ENCODE measurements at places on chromosomes 1 and 21. TPM values are rescaled to one million over a fixed set of nuclear protein-coding genes. Genes with fewer than 3 reads are reported as not detected.
A peak's percentile ranks its signal among the peaks of the same experiment; 100 is the strongest.

The CRP gene
- total RNA-seq, result not detected

The SNX7 gene
- 39.7 TPM for total RNA-seq

The ESRRG gene
- total RNA-seq, result not detected

The LORICRIN gene
- not detected for total RNA-seq

The IGSF21 gene
- not detected for total RNA-seq

The BTBD19 gene
- 1.3 TPM for total RNA-seq

The NBPF6 gene
- total RNA-seq, result not detected

The CD84 gene
- total RNA-seq, result not detected

The CRYAA gene
- total RNA-seq, result not detected

The AVPR1B gene
- not detected for total RNA-seq

The HTR1D gene
- total RNA-seq, result 0.07 TPM

The AMY1A gene
- total RNA-seq, result not detected

DNA sequence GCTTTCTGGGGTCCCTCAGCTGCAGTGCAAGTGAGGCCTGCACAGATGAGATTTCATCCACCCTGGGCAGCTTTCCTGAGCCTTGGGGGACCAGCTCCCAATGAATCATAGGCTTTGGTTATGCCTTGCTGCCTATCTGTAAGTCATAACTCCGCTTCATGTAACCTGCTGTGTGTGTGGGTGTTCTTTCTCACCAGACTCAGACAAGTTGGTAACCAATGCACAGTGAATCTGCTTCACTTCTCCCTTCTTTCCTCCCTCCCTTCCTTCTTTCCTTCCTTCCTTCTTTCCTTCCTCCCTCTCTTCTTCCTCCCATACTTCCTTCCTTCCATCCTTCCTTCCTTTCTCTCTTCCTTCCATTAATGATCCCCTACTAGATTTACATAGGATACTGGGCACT is 34.4 kb upstream of the PSMB2 start:
- no peak for DNase-seq

DNA sequence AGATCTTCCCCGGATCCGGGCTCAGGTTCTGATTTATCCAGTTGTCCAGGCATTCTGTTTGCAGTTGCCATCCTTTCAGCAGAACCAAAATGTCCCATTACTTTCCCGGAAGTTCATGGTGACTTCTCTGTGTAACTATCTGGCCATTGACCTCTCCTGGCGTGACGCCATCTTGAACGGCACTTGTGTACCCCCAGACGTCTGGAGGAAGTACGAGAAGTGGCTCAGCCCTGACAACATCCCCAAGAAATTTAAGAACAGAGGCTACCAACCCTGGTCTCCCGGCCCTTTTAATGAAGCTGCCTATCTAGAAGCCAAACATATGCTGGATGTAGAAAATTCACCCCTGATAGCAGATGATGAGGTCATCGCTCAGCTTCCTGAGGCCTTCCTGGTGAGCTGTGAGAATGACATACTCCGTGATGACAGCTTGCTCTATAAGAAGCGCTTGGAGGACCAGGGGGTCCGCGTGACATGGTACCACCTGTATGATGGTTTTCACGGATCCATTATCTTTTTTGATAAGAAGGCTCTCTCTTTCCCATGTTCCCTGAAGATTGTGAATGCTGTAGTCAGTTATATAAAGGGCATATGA is 22.4 kb downstream of the AADACL4 start:
- no peak for DNase-seq

DNA sequence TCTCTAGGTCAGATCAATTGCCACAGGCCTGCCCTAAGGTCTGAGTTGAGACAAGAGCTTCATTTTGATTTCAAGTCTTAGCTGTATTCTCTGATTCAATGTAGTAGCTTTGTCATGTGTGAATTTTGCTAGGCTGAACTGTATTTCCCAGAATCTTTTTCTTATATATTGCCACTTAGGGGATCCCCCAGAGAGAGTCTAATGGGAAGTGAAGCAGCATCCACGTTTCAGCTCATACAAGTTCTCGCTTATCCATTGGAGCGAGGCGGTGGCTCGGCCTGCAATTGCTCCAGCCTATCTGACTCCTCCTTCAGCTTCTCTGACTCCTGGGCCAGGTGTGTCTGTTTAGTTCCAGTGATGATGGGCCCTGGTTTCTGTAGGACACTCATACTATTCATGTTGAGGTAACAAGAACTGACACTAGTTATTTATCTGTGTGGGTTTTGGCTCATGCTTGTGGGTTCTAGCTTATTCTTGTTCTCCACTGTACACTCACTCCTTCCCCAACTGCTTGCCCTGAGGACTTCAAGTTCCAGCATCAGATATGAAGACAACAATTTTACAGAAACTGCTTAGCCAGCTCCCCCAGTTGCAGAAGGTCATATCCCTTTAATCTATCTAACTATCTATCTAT is 48.2 kb downstream of the TBX19 start:
- no peak for DNase-seq

GRCh38 chr1:233597489-233597901 is 16.4 kb upstream of the KCNK1 start:
- no peak for DNase-seq

GRCh38 chr1:6623269-6623965 is 1.3 kb upstream of the THAP3 start:
- no peak for DNase-seq

- no peak for DNase-seq
These were observed 3.5 kb downstream of the PLPP3 start for GRCh38 chr1:56575865-56576264.

DNA sequence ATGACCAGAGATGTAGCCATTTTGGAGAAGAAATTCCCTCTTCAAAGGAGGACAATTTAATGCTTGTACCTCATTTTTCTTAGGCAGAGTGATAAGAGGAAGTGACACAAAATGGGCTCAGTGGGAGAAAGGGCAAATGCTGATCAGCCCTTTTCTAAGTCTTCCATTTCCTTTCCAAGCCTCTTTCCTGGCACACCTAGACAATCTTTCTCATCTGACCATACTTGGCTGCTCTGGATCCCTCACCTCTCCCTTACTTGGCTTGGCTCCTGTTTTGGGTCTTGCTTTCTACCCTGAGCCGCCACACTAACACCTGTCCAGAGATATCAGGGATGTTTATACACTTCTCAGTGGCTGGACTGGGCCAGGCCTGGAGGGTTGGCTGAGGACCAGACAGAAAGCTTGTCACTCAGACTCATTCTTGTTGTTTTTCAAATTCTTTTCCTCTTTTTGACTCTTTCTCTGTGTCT is 13.1 kb downstream of the TXNIP start:
- no peak for DNase-seq

GRCh38 chr1:213067352-213067751 is 16.3 kb downstream of the RPS6KC1 start:
- DNase-seq, result no peak

GRCh38 chr1:21775985-21776562 is 6.9 kb downstream of the USP48 start:
- DNase-seq, result no peak

DNA sequence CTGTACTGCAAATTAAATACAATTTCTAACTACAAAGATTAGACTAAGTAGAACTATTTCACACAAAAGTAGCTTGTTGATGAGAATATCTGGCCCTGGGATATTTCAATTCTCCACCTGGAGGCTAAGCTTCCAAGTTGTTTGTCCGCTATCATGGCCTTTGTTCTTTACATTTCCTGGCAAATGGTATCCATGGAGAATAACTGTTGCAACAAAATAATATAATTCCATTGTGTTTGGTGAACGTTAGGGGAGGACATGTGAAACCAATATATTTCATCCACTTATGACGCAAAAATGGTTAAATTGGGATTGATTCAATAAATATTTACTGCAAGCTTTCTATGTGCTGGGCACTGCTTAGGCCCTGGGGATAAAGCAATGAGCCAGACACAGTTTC is 565.4 kb downstream of the PTPRC start:
- DNase-seq, result no peak

DNA sequence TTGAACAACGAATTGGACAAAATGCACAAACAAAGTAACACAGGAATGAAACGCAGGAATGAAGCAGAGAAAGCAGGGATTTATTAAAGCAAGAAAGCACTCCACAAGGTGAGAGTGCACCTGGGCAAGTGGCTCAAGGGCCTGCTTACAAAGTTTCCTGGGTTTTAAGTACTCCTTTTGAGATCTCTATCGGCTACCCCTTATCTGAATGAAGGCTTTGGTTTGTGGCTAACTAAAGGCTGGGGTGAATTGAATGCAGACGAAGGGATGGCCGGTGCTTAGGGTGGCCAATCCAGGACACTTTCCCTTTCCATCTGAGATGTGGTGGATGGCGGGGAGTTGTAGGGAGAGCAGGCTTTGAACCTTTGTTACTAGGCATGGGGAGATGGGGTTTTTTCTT is 151.4 kb upstream of the KIAA0040 start:
- no peak for DNase-seq

- no peak for DNase-seq
These were observed 125.0 kb downstream of the TIAM1 start for GRCh38 chr21:31218830-31219608.

- DNase-seq, result no peak
These were observed 87.4 kb downstream of the CRB1 start for GRCh38 chr1:197355248-197355995.

- DNase-seq, result no peak
These were observed 157.7 kb upstream of the COL11A1 start for GRCh38 chr1:103266036-103266435.

- DNase-seq, result no peak
These were observed 106.8 kb downstream of the AK5 start for GRCh38 chr1:77388661-77389060.

DNA sequence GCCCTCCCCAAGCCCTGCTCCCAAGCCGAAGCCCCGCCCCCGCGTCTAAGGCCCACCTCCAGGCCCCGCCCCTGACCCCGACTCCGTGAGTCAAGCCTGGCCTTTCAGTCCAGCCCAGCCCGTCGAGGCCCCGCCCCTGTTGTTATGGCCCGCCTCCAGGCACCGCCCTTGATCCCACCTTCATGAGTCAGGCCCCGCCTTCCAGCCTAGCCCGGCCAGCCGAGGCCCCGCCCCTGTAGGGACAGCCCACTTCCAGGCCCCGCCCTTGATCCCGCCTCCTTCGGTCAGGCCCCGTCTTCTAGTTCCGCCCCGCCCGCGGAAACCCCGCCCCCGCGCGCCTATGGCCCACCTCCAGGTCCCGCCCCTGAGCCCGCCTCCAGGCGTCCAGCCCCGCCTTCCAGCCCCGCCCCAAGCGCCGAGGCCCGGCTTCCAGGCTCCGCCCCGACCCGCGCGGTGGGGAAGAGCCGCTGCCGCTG is 247 bp upstream of the DOP1B start:
- peak; percentile 100 for DNase-seq

DNA sequence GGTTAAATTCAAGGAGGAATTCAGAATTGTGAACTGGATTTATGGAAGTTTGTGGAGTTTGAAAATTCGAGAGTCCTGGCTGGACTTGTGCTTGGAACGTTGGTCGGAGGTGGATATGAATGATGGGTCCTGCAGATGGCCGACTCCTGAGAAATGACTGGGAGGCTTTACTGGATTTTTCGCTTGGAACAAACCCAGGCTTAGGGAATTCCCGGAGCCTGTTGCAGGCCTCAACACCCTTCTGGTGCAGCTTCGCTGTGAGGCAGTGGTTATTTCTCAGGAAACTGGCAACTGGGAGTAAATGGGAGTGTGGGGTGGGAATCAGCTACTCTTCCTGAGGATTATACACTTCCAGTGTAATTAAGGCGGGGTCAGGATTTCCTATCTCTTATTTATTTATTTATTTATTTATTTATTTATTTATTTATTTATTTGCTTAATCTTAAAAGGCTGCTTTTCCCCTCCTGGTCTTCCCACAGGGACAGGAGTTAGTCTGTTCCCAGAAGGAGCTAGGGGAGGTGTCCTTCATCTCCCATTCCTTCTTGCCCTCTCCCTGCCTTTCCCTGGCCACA is 21.1 kb downstream of the MAPKAPK2 start:
- DNase-seq, result no peak

- DNase-seq, result no peak
These were observed 27.5 kb downstream of the PRMT2 start for GRCh38 chr21:46662765-46663500.

GRCh38 chr1:89587729-89588161 is 45.2 kb upstream of the LRRC8C start:
- DNase-seq, result no peak

- no peak for DNase-seq
These were observed 850.2 kb upstream of the ADAMTS5 start for GRCh38 chr21:27817074-27817473.

GRCh38 chr1:66265796-66266195 is 268.2 kb upstream of the SGIP1 start:
- DNase-seq, result no peak

- no peak for DNase-seq
These were observed 24.8 kb downstream of the GPR137B start for GRCh38 chr1:236167154-236167553.

DNA sequence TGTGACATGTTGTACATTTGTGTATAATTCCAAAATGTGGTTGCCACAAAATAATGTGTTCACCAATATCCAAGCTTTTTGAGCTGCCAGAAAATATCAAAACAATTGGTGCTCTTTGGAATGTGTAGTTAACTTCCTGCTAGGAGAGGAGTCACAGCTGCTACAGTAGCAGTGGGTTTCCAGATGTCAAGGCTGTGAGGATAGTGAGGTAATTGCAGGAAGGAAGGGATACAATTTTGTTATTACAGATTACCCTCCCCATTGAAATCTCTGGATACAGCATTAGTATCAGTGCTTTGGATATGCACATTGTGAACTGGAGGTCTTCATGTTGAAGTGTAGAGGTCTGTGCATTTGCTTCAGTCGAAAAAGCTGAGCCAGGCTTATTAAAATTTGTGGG is 253.2 kb downstream of the PTPRC start:
- DNase-seq, result no peak

DNA sequence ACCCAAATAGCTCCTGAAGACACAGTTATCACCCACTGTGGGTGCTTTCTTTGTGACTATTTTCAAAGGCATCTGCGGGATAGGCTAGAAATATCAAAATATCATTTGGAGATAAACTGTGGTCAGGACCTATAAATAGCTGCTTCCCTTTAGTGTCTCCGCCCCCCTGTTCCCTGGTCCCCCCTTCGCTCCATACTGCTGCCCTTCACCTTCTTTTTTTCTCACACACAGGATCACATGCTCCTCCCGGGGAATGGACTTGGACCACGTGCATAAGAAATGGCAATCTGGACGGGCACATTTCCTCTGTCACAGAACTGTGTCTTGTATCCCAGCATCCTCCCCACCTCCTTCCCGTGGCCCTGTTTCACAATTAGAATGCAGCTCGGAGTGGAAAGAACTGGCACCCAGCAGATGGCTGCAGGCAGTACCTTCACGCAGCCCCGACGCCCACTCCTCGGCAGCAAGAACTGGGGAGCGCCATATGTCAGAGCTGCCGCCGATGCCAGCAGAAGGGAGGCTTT is 68.8 kb upstream of the SSX2IP start:
- peak; percentile 97 for DNase-seq

DNA sequence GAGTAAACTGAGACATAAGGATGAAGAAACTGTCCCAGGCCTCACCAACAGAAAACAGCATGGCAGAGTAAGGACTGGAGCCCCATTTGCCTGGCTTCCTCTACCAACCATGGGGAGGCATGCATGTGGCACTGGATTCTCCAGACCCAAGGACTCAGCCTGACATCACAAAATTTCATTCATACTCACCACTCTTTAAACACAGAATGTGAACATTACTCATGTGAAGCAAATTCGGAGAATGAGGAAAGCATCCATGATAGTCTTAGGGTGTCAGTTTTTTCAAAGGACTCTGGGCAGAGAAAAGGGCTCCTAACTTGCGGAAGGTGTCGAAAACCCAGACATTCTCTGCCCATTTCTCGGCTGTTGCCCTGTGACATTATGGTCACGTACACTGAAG is 83.9 kb downstream of the PCNX2 start:
- no peak for DNase-seq

Measured in G401 (cell line).